ENCODE measurements at places on chromosomes 5 and 9.

DNA sequence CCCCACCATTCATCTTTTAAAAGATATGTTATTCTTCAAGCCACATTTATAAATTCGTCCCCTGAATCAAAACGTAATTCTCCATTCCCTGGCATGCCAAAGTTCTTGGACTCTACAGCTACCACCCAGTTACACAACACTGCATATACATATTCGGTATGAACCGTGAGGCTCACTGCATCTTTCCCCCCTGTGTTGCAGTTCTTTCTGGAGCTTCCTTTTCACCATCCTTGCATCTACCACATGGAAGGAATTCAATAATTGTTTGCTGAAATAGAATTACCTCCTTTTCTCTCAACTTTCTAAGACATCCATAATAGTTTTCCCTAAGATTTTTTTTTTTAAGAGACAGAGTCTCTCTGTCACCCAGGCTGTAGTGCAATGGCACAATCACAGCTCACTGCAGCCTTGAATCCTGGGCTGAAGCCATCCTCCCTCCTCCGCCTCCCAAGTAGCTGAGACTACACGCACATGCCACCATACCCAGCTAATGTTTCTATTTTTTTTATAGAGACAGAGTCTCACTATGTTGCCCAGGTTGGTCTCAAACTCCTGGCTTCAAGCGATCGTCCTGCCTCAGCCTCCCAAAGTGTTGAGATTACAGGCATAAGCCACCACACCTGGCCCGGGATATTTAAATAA is 3.3 kb downstream of the LPAR1 start:
- no peak for DNase-seq

DNA sequence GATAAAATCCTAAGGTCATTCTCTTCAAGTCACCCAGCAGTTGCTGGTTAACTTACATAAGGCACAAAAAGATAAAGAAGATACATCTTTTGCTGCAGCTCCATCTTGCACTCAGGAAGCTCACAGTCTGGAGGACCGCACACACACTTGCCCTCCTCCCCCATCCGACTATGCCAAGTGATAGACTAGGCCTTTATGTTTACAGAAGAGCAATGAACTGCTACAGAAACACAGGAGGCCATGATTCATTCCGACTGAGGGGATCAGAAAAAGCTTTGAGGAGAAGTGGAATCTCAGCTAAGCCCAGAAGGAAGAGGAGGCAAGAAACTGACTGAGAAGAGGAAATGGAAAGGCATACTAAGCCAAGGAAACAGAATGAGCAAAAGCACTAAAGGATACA is 17.4 kb downstream of the NRG2 start:
- DNase-seq: no peak

- no peak for DNase-seq
Measured at GRCh38 chr5:69248019-69248418, 13.3 kb downstream of the CDK7 start.

- DNase-seq: no peak
Measured at GRCh38 chr9:100729336-100729895, 151.5 kb downstream of the CAVIN4 start.

DNA sequence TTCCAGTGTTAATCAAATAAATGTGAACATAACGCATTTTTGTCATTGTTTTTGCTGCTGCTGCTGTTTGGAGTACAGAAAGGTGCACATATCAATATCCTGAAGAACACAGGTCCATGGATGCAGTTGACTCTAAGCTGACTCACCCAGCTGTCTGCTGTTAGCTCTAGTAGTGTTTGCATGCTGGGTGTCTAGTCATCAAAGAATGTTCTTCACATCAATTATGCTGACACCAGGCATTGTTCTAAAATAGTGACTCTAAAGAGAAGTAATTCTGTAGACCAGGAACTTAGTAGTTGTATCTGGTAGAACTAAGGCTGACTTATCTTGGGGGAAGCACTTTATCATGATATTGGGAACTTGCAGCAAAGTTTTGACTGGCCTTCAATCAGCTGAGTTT is 55.7 kb upstream of the DPYSL3 start:
- DNase-seq: no peak
